ENCODE measurements at places on chromosomes 11 and 22.
A peak's percentile ranks its signal among the peaks of the same experiment; 100 is the strongest.

- no peak for DNase-seq
Measured at GRCh38 chr11:123559523-123559955, 94.9 kb downstream of the SCN3B start.

DNA sequence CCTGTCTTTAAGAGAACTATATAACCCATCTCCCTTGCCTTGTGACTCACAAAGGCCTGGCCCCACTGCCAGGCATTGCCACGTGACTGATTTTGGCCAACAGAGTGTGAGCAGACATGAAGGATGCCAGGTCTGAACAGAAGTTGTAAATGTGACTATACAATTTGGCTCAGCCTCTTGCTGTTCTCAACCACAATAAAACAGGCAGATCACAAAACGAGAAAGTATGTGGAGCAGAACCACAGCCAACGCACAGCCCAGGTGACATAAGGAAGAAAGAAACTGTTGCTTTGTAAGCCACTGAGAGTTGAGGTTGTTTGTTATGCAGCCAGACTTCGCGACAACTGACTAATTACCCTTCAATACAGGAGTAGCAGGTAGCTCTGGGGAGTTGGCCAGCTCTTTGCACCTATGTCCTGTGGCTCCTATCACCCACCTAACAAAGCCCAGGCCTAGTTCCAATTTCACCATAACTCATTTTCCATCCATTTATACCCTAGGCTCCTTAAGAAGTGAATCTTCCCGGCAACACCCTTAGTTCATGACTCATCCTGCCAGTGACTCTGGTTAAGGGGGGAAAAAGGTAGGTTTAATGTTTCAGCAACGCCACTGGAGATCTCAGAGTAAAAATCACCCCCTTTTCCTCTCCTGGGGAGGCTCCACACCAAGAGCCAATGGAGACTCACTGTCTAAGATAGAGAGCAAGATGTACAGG lies 53.7 kb downstream of the GALNT18 start:
- DNase-seq = peak; percentile 71

GRCh38 chr11:114061048-114061680 lies 1.7 kb downstream of the ZBTB16 start:
- DNase-seq = peak; percentile 11

- no peak for DNase-seq
Measured at GRCh38 chr22:38412435-38413084, 42.4 kb downstream of the KCNJ4 start.

GRCh38 chr11:79860336-79860735 lies 419.5 kb upstream of the TENM4 start:
- no peak for DNase-seq

DNA sequence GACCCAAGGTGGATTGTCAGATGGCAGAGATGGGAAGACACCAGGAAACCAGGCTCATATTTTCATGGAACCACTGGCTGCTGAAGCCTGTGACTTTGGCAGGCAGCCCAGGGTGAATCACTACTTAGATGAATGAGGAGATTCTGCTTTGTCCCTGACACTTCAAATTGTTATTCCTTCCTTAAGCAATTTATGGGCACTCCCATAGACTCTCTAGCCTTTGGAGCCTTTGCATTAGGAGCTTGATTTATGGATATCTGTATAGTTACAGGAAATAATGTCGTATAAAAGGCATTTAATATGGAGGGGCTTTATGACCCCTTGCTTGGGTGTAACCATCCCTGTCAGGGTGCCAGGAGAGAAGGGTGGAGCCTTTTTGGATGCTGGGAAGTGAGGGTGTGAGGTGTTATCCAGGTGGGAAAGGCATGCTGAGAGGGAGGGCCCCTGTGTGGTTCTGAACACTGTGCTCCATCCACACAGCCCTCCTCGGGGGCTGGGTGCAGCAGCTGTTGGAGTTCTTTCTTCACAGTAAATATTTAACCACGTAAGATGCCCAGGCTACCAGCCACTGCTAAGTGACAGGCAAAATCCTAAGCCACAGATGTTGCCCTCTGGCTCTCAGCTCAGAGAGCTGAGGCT lies 35.3 kb downstream of the IL18 start:
- peak; percentile 87 for DNase-seq

- no peak for DNase-seq
Measured at GRCh38 chr22:27815826-27816530, 14.4 kb upstream of the MN1 start.

- DNase-seq = peak; percentile 32
Measured at GRCh38 chr22:20241579-20242392, 26.3 kb downstream of the RTN4R start.

DNA sequence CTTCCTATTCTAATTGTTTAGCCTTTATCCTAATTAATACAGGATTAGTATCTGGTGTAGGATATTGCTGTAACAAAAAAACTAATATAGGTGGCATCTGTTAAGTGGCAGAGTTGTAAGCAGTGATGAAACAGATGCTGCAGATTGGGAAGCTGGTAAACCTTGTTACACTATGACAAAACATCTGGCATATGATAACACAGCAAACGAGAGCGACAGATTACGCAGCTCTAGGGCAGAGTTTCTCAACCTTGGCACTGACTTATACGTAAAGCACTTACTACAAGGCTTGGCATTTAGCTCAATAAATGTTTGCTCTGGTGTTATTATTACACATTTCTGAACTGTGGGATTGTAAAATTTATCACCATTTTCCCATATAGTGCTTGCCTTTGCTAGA lies 137.0 kb downstream of the ATG16L2 start:
- DNase-seq = peak; percentile 83

GRCh38 chr11:14058061-14058460 lies 95.5 kb downstream of the SPON1 start:
- peak; percentile 32 for DNase-seq

- DNase-seq = no peak
Measured at GRCh38 chr11:40291741-40292140, 1167.7 kb downstream of the LRRC4C start.

DNA sequence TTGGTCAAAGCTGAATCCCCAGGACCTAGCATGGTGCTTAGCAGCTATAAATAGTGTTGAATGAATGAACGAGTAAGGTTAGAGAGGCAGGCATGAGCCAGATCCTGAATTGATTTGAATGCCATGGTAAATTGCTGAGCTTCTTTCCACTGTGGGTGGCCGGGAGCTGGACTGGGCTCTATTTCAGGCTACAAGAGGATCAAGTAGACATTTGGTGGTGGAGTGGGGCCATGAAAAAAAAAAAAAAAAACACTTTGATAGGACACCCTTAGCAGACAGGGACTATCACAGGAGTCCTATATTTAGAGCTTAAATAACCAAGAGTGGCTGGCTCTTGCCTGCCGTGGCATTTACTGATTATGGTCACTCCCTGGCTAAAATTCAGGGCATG lies 77.6 kb downstream of the MIAT start:
- DNase-seq = no peak

- DNase-seq = peak; percentile 30
Measured at GRCh38 chr11:65016705-65017104, 2.7 kb downstream of the ARL2 start.

GRCh38 chr11:34731603-34732002 lies 110.7 kb downstream of the EHF start:
- DNase-seq = no peak

DNA sequence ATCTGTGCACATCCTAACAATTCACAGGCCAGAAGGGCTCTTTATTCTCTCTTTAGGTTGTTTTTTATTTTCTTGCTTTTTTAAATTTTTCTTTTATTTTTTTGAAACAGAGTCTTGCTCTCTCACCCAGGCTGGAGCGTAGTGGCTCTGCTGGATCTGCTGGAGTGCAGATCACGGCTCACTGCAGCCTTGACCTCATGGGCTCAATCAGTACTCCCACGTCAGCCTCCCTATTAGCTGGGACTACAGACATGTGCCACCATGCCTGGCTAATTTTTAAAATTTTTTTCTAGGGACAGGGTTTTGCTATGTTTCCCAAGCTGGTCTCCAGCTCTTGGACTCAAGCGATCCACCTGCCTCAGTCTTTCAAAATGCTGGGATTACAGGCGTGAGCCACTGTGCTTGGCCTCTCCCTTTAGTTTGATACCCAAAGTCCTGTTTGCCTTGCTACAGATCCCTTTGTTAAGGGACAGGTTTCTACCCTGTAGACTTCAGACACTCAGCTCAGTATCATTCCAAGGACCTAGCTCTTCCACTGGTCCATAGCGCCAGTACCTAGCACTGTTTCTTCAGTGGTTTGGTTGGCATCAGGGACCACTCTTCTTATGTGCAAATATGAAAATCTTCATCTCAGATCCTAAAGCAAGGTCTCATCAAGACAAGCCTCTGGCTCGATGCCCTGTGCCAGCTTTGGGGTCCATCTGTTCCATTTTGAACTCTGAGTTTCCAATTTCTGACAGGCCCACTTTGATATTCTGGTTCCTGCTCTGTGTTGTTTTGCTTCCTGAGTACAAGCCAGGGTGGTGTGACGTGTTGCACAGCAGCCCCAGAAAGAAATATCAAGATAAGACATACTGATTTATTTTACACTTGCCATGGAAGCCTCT lies 211.7 kb downstream of the FAT3 start:
- no peak for DNase-seq

GRCh38 chr11:46393231-46393616 lies 1.6 kb upstream of the CHRM4 start:
- DNase-seq = no peak

DNA sequence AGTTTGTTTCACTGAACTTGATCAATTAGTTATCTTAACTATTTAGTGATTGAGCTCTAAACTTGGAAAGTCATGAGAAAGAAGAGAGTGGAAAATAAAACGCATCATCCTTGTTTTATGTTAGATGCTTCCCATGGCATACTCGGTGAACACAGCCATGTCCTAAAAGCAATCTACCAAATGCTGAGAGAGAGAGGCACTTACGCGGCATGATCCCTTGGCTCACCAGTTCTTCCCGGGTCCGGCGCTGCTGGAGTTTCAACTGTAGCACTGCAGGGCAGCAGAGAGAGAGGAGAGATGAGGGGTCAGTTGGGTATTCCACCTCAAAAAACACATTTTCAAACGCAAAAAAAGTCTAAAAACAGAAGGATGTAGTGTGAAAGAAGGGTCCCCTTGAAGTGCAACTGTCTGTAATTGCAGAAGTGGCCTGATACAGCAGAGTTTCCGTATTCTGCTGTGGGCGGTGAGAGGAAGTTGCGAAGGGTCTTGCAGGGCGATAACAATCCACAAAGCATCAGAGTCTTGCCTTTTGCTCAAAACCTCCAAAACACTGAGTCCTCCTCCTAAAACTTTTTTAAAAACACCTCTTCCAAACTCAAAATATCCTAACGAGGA lies 92.7 kb downstream of the SGSM3 start:
- no peak for DNase-seq

GRCh38 chr11:107951155-107951554 lies 22.9 kb downstream of the RAB39A start:
- no peak for DNase-seq

DNA sequence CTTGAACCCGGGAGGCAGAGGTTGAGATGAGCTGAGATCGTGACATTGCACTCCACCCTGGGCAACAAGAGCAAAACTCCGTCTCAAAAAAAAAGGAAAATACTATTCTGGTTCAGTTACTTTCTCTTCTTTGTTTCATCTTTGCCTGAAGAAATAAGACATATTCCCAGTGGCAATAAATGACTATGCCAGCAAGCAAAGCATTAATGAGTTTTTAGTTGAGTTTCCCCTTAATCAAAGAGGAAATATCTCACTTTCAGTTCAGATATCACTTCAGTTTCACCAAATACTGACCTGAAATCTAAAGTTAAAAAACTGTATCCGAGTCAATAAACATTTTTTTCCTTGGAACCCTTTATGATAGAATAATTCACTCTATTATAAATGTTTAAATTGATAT lies 10.4 kb downstream of the PISD start:
- DNase-seq = no peak

GRCh38 chr11:34457607-34458006 lies 18.9 kb downstream of the CAT start:
- DNase-seq = no peak

- no peak for DNase-seq
Measured at GRCh38 chr11:121207485-121208115, 85.0 kb upstream of the SC5D start.

DNA sequence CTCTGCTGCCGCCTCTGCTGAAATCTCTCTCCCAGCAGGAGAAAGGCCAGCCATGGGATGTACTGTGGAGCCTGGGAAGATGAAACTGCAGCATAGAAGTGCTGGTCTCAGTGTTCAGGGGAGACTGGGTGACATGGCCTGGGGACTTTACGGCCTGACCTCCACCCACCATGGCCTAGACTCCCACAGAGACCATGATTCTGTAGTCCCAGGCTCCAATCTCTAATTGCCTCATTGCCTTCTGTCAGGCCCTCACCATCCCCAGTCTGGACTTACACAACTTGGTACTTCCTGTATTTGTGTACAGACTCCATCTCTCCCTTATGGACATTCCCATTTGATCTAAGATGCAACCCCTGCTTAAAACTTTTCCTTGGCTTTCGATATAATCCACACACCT lies 43.1 kb downstream of the TRAF6 start:
- DNase-seq = no peak

GRCh38 chr11:32115446-32115845 lies 24.6 kb downstream of the RCN1 start:
- DNase-seq = no peak

GRCh38 chr11:86046116-86046515 lies 22.8 kb downstream of the PICALM start:
- peak; percentile 63 for DNase-seq

GRCh38 chr11:63553759-63554158 lies 9.4 kb downstream of the PLAAT2 start:
- peak; percentile 17 for DNase-seq

DNA sequence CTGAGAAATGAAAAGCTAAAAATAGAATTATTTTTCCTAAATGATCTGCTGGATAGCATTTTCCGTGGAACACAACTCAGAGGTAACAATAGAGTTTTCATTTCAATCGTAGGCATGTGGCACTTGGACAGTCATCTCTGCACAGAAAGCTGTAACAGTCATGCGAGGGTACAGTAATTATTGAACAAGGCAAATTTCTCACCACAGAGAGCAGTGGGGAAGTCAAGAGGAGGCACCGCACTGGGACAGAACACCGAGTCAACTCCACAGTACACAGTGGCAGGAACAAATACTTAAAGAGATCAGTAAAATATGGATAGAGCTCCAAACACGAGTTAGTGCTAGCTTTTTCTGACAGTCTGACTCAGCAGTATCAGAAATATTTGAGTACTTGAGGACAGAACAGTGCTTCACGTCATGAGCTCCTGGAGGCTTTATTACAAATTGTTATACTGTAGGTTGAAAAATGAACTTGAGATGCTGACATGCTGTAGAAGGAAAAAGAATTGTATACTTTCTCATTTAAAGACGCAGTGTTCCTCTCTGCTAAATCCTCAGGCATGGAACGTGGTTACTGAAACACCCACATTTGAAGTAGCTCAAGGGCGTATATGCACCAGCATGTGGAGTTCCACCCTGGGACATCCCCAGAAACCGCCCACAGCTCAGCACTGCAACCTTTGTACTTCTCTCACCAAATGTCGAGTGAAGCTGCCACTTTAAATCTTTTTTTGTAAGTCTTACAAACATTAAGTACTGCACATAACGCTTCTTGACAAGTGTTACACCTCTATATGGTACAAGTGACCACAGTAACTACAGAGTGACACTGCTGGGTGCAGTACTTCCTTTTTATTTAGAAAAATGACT lies 27.4 kb upstream of the YPEL1 start:
- DNase-seq = peak; percentile 23

GRCh38 chr11:19110295-19110694 lies 6.7 kb upstream of the ZDHHC13 start:
- no peak for DNase-seq

Measured in epithelial cell of esophagus (primary cell).